ENCODE measurements at places on chromosomes 7 and 10.

GRCh38 chr10:103232131-103232673 lies 13.5 kb upstream of the RPEL1 start:
- DNase-seq = no peak

- DNase-seq = no peak
These were observed 155.0 kb downstream of the RNF133 start for GRCh38 chr7:122543891-122544290.

DNA sequence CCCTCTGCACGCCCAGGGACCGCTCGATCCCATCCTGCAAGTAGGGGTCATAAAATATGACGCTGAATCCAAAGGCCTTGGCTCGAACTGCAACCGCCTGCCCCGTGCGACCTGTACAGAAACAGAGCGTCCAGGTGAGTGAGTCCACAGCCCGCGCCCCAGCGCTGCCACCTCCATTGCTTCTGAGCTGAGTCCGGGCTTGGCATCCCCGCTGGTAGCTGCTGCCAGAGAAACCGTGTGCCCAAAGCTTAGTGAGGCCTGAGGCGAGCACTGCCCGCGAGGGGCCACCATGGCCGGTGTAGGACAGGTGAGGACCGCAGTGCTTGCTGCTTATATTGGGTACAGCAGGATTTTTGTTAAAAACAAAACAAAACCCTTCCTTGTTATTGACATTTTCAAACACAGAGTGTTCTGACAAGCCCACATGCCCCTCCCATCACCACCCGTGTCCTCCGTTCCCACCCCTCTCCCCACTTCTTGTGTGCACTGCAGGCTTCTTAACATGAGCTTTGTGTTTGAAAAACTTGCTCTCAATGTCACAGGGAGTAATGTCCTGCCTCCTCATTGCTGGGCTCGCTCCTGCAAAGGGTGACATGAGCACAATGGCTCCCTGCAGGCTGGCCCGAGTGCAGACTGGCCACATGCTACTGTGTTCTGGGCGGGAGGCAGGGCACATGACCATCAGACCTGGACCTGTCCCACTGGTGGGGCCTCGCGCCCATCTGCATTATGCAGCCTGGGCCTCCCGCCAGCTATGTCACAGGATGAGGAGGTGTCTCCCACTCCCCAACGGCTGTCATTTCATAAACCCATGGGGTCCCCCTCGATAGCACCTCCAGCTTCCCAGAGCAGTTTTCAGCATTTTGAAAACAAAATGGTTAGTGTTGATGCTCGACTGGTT lies 52.9 kb downstream of the ZRANB1 start:
- no peak for DNase-seq

DNA sequence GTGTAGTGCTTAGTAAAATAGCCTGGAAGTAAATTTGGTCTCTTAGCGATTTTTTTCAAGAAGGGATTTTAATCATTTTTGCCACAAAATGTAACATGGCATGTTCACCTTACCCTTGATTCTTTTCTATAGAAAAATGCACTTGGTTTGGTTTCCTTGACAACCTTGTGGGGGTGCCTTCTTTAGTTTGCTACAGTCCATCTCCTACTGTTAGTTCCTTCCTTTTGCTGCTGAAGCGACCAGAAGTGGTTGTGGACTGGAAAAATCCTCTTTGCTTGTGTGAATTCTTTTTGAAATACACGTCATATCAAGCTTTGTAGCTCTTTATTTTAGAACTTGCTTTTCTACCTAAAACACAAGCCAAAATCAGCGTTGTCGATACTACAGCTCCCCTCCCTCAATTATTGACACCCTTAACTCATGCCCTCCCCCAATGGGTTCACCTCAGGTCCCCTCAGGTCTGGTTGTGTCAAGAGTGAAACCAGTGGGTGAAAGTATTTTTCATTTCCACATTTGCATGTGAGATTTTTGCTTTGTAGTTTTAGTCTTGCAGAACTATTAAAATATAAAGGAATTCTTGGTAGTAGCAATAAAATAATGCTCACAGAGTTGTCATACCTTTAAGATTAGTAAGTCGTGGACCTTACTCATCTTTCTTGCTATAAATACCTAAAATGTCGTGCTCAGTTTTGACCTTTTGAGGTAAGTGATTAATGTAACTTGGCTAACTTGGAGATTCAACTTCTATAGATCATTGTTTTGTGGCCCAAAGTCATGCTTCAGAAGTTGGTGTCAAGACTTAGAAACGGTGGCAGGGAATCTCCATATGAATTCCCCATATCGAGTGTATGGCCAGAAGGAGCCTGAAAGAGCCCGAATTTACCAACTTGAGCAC lies 1.5 kb downstream of the ACTR3B start:
- no peak for DNase-seq

DNA sequence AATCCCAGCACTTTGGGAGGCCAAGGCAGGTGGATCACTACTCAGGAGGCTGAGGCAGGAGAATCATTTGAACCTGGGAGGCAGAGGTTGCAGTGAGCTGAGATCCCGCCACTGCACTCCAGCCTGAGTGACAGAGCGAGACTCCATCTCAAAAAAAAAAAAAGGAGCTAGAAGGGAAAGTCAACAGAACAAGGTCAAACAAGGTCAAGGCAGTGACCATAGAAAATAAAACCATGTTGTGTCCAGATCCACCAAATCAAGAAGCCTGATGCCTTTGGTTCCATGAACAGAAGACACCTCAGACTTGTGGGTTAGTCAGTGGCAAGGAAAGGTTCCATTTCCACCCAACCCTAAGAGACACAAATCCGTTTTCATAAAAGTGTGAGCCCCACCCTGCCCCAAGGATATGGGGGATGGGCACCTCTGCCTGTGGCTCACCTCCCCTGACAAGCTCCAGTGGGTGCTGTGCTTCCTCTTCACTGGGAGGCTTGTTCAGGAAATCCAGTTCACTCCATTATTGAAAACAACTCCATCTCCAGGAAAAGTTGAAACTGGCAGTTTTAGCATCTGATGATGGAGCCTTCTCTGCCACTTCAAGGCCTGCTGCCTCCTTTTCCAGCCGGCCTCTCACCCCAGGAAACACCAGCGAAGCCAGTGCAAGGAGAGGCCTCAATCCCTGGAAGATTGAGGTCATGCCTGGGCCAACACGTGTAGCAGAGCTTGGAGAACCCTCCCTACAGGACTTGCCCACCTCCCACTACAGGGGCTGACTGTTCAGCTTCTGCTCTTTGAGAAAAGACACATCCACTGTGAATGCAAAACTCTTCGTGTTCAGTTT lies 152.9 kb downstream of the NRF1 start:
- no peak for DNase-seq

- no peak for DNase-seq
These were observed 22.3 kb downstream of the HYAL4 start for GRCh38 chr7:123867225-123867624.

- DNase-seq = no peak
These were observed 97.4 kb upstream of the PIK3CG start for GRCh38 chr7:106767498-106768323.

GRCh38 chr7:111026806-111027205 lies 64.1 kb upstream of the LRRN3 start:
- DNase-seq = no peak

- no peak for DNase-seq
These were observed 135.7 kb downstream of the AHR start for GRCh38 chr7:17434191-17434590.

GRCh38 chr10:69014171-69014570 lies 25.6 kb downstream of the KIFBP start:
- DNase-seq = no peak

- no peak for DNase-seq
These were observed 39.4 kb downstream of the ZCCHC24 start for GRCh38 chr10:79405995-79406515.

- DNase-seq = no peak
These were observed 69.1 kb downstream of the RTKN2 start for GRCh38 chr10:62199584-62199983.

DNA sequence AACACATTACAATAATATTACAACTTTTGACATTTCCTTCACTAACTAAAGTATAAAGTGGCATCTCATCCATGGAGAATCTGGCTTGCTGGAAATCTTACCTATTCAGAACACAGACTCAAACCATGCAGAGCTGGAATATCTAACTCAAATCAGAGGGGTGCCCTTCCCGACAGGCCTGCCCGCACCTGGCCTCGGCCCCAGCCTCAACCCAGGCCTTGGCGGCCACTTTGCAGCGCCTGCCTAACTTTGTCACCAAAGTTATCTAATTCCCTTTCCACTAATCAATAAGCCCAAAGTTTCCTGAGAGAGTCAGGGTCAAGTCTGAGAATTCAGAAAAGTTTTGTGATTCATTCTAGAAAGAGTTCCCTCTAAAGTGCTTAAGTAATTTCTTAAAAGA lies 212.9 kb downstream of the COBL start:
- no peak for DNase-seq

GRCh38 chr7:128672927-128673517 lies 930 bp downstream of the GARIN1A start:
- DNase-seq = no peak

DNA sequence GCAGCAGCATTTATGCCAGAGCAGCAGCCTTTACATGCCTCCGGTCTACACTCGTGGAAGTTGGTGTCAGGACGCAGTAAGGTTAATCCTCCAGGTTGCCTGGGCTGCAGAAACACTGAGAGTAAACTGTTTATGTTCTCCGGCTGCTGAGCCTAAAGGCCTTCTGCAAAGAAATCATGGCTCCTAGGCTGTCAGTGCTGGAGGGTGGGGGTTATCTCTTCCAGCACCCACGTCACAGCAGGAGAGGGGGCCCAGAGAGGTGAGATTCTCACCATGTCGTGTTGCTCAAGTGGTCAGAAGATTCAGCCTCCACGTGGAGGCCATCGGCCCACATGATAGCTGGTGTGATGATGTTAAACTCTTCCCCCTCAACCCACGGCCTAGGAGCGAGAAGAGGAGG lies 41.2 kb downstream of the COL13A1 start:
- no peak for DNase-seq

GRCh38 chr10:122665329-122665860 lies 34.3 kb downstream of the C10orf120 start:
- DNase-seq = no peak

DNA sequence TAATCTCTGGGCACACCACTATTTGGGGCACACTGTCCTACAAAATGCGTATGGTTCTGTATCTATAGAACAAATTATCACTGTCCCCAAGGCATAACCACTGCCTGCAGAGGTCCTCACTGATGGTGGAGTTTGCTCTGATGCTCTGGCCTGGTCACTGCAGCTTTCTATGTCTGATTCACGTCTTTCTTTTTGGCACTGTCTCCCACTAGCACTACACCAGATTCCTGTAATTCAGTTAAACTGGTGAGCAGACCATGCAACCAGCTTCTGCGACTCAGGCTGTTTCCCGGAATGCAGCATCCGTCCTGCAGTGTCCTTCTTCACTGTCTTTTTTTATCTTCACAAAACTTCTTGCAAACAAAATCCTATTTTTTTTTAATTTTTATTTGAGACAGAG lies 112.8 kb downstream of the KLF6 start:
- no peak for DNase-seq

DNA sequence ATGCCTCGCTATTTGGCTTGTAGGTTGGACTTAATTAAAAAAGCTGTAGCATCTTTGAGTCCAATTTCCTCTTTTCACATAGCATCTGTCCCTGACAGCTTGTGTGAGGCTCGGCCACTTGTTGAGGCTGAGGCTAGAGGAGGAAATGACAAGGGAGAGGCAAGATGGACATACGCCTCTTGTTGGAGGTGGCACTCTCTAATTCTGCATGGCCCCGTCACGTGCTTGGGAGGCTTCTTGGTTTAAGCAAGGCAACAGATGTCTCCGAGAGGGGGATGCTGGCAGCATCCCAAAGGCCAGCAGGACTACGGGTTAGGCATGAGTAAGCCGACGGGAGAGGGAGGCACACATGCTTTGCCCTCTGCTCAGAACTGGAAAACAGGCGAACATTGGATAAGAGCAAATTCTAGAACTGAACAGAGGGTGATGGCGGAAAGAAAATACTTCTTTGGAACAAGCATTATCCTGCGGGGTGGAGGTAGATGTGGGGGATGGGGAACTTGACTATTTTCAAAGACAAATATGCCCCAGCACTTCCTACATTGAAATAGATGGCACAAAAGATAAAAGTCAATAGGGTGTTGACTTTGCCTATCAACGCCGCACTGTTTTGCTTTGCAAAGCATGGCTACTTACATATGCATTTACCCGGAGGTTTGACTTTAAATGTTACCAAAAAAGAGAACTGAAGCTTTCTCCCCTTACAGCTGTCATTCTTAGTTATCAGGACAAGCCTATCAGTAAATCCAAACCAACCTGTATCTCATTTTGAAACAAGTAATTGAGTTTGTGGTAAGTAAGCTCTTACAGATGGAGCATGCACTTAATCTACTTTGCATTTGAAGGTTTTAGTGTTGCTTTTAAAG lies 94.8 kb downstream of the CHN2 start:
- peak; percentile 67 for DNase-seq

- DNase-seq = no peak
These were observed 161.4 kb downstream of the ARID5B start for GRCh38 chr10:62062752-62063512.

DNA sequence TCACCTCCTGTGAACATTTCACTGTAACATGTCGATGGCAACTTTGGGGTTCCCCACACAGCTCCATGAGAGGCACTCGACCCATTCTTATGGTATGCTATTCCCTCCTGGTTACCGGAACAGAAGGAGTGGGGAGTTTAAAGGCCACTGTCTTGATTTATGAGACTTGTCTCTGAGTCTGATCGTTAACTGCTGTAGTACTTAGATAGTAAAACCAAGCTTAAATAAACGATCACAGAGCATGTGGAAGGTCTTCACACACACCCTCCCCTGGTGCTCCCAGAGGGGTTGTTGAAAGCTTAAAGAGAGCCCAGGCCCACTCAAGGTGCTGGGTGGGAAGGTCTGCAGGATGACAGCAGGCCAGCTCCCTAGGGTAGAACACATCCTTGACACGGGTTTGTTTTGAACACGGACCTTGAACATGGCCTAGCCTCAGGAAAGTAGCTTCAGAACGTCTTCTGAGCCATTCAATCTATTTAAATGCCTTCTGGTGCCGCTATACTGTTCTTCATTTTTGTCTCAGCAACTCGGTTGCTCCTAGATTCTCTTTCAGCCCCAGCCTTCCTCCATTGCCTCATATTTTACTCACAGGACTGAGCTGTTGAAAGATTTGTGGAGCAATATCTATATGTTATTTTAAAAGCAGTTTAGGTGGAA lies 335.3 kb downstream of the FGFR2 start:
- no peak for DNase-seq

DNA sequence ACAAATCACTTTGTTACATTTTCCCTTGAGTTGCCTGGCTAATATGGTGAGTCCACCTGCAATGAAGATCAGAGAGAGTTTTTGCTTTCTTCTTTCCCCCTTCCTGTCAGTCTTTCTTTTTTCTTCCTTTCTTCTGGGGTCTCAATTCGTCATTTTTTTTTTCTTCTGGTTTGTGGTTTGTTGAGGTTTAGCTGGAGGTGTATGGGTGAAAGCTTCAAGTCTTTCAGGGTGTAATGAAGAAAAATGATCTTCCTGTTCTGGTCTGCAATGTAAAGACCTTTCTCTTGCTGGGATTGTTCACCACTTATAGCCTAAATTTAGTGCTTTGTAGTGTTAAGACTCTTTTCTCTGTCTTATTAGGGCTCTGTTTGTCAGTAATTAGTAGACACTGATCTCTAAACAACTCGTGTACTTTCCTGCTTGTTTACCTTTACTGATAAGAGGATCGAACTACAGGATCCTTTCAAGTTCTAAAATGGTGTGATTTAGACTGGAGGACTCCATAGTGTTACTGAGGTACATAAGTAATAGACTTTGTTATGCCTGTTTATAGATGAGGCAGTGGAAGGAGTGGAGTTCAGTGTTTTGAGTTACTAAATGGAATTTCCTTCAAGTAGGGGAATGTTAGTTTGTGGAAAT lies 129.1 kb downstream of the SUGCT start:
- no peak for DNase-seq
